GM23248 (cell line): ENCODE measurements at places on chromosomes 4 and X. TPM values are rescaled to one million over a fixed set of nuclear protein-coding genes. Genes with fewer than 3 reads are reported as not detected.
A peak's percentile ranks its signal among the peaks of the same experiment; 100 is the strongest.

The POLN gene
- 1.8 and 3.9 TPM in 2 replicates for total RNA-seq

The PHEX gene
- 0.63 and 0.65 TPM in 2 replicates for total RNA-seq

The SLC10A6 gene
- not detected in 2 replicates for total RNA-seq

The ABCD1 gene
- 24.4 and 24.9 TPM in 2 replicates for total RNA-seq

The SLC6A8 gene
- 11.7 and 12.5 TPM in 2 replicates for total RNA-seq

The SSX1 gene
- total RNA-seq = not detected in 2 replicates

The STATH gene
- not detected in 2 replicates for total RNA-seq

The CFAP299 gene
- 1.1 TPM in 1 of 2 replicates, not detected in the other for total RNA-seq

The SUPT20HL2 gene
- not detected in 2 replicates for total RNA-seq

DNA sequence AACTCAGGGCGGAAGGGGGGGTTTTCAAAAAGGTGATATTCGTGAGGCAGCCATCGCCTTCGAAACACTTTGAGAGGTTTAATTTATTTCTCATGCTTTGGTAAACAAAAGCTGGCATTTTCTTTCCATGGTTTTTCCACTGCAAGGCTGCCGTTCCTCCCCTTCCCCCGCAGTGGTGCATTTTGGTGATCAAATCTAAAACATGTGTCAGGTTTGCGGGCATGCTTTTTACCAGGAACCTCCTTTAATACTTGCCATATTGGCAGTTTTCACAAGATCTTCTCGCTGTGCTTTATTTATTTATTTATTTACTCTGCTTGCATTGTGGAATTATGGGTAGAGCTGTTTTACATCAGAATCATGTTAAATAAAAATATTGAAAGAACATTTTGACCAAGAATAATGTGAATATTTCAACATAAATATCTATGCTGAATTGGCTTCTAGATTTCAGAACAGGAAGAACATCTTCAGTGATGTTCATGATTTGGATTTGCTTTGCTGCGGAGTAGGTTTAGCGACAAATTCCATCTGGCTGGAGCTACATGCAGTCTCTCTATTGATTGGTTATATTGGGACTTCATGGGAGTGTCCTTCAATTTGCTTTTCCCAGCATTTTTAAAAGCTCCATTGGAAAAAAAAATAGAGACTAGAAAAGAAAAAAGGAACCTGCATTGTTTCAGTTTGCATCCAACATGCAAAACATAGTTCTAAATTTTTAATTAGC is 54.4 kb downstream of the STOX2 start:
- H3K4me3 ChIP-seq = no peak overlapping the region
- no peak overlapping the region for H3K27ac ChIP-seq
- no peak for DNase-seq
- H3K4me1 ChIP-seq = no peaks in the 10 kb centered on the region

DNA sequence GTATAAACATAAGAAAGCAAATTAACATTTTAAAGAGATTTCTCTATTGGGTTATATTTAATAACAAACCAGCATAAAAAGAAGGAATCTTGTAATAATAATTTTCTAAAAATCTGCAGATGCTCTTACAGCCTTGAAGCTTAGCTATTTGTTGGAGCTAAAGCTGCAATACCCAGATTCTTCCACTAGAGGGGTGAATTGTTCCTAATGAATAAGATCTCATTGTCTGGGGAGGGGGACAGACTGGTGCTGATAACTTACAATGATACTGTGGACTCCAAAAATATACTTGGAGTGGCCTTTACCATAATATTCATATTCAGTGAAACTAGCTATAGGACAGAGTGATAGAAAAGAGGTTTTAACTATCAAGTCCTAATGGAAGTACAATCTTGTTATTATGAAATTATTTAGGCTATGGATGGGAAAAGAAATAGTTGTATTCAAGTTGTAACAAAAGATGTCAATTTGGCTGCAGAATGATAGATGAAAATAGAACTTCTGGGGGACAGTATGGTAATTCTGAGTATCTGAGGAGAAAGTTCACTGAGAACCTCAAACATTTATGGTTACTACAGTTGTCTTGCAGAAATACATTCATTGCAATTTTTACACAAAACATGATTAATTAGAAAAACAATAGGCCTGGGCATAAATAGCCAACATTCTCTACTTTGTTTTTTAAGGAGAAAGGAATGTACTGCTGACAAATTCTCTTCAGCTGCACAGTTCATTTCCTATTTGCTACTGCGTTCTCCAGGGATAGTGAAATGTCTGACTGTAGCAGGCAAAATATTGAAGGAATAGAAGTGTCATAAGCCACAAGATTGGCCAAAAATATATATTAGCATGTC is 443.3 kb downstream of the GBA3 start:
- H3K27ac ChIP-seq = no peak overlapping the region
- no peak overlapping the region for H3K4me3 ChIP-seq
- DNase-seq = peak; percentile 25
- no peaks in the 10 kb centered on the region for H3K27me3 ChIP-seq
- H3K4me1 ChIP-seq = no peaks in the 10 kb centered on the region
- no peaks in the 10 kb centered on the region for H3K36me3 ChIP-seq

DNA sequence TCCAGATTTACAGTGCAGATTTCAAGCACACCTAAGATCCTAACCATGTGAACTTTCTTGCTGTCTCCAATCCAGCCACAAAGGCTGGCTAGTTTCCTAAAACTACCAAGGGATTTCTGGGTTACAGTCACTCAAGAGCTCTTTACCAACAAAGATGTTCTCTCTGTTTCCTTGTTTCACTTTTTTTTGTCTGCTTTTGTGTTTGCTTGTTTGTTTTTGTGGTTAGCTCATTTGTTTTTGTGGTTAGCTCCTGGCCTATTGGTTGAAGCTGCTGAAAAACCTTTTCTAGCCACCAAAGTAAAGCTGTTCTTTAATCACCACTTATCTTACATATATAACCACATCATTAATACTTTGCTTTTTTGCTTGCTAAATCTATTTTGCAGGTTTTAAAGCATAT is 642.5 kb upstream of the GALNTL6 start:
- no peak overlapping the region for H3K4me3 ChIP-seq
- H3K36me3 ChIP-seq = no peaks in the 10 kb centered on the region
- no peak for DNase-seq
- no peaks in the 10 kb centered on the region for H3K27me3 ChIP-seq
- no peak overlapping the region for H3K27ac ChIP-seq

DNA sequence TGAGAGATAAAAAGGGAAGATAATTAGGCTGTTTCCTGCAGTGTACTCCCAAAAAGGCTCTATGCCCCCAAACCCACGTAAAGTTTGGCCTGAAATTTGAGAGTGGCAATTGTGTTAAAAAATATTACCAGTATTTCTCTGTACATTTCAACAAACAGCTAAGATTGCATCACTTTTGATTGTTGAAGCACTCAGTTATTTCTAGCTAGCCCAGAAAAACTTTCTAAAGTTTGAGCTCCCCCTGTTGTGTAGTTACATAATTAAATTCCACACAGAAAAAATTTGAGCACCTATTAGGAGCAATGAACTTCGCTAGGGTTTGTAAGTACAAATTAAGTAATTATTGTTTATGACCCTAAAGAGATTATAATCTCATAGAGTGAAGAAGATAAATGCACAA is 109.4 kb downstream of the DLG3 start:
- peak; percentile 56 for DNase-seq
- peaks cover 9% of the 10 kb centered on the region for H3K4me1 ChIP-seq
- no peaks in the 10 kb centered on the region for H3K36me3 ChIP-seq

DNA sequence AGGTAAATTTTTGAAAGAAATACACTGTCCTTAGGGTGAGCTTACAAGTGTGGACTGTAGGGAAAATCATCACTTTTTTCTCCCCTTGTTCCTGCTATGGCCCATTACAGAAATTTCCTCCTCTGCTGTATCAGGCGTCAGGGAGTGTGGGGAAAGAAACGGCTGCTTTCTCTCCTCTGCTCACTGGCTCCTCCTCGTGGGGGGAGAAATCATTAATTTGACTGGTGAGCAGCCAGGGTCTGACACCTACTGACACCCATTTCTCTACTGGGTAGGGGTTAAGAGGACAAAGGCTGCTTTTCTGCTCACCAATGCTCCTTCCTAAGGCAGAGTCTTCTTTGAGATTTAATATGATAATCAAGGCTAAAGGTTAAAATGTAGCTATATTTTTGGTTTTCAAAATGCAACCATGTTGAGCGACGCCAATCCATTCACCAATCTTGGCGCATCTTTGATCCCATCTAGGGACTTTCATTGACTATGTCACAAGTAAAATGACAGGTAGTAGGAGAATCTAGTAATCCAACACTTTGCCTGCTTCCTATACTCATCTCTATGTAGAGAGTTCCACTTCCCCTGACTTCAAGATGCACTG is 25.1 kb downstream of the SETD7 start:
- H3K27ac ChIP-seq = no peak overlapping the region
- peak; percentile 30 for DNase-seq
- H3K27me3 ChIP-seq = no peaks in the 10 kb centered on the region
- peaks cover 6% of the 10 kb centered on the region; the same call in 1 of the 2 replicates for H3K4me1 ChIP-seq
- no peak overlapping the region for H3K4me3 ChIP-seq

- no peaks in the 10 kb centered on the region for H3K4me1 ChIP-seq
- DNase-seq = no peak
- no peaks in the 10 kb centered on the region for H3K36me3 ChIP-seq
- H3K27ac ChIP-seq = no peak overlapping the region
- H3K27me3 ChIP-seq = peaks cover 16% of the 10 kb centered on the region
Observed at GRCh38 chr4:129246145-129246544, 150.2 kb downstream of the C4orf33 start.

DNA sequence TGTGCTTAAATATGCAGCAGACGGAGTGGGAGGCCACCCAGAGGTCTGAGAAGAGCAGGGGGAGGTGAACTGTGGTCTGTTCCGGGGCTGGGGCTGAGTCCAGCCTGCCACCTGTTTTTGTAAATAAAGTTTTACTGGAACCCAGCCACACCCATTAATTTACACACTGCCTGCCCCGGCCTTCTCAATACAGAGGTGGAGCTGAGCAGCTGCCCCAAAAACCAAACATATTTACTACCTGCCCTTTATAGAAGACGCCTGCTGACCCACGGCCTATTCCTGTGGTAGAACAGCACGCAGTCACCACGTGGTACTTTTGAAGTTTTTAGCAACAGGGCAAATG is 45.9 kb downstream of the FGFRL1 start:
- H3K27me3 ChIP-seq = peaks cover 9% of the 10 kb centered on the region
- no peak overlapping the region for H3K27ac ChIP-seq
- H3K36me3 ChIP-seq = no peaks in the 10 kb centered on the region
- H3K4me1 ChIP-seq = peaks cover 7% of the 10 kb centered on the region

DNA sequence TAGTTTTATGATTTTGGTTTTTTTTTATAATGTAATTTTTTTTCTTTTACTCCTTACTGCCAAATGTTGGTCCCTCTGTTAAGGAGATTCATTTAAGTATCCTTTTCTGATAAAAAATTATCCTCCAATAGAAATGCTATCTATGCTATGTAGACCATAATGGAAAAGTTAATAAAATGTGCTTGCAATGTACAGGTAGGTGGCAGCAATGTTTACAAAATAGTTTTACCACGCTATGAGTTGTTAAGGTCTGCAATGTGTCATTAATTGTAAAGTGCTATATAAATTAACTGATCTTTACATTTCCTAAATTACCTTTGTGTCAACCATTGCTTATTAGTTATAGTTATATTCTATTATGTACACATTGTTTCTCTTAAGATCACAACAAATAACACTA is 3.8 kb upstream of the CENPC start:
- peaks cover 5% of the 10 kb centered on the region; the same call in 1 of the 2 replicates for H3K4me1 ChIP-seq
- H3K4me3 ChIP-seq = no peak overlapping the region
- no peak overlapping the region for H3K27ac ChIP-seq
- no peaks in the 10 kb centered on the region for H3K36me3 ChIP-seq
- no peaks in the 10 kb centered on the region for H3K27me3 ChIP-seq

- no peaks in the 10 kb centered on the region for H3K27me3 ChIP-seq
- no peak overlapping the region for H3K4me3 ChIP-seq
- peak overlapping the region; percentile 12; the same call in 1 of the 2 replicates for H3K27ac ChIP-seq
- peaks cover 23% of the 10 kb centered on the region for H3K4me1 ChIP-seq
- DNase-seq = peak; percentile 70
Observed at GRCh38 chr4:141102367-141102766, 30.9 kb downstream of the RNF150 start.

DNA sequence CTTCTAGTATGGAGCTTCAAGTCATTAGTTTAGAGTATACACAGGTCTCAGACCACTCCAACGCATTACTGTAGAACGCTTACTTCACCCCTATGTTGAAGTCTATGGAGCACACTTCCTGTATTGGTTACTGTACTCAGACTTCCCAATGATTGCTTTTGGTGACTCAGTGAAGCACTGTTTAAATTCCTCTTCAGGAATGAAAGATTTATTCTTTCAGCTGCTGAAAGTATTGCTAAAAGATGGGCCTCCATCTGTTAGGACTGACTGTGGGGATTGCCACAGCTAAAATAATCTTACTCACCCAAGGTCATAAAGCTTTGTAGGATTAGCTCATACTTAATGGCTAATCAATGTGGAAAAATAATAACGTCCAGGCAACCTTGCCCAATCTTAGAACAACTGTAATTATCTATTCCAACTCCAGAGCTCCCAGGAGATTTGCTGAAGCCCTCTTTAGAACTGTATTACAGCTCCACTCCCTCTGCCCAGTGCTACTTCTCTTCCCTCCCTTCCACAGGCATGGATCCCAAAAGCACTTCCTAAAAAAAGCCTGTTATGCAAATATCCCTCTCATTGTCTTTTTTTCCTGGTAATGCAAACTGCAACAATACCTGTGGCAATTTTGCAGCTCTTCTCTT is 281.9 kb upstream of the HS3ST1 start:
- no peaks in the 10 kb centered on the region for H3K4me1 ChIP-seq
- H3K27ac ChIP-seq = no peak overlapping the region
